Cortex of kidney (tissue), 1 donor: ENCODE measurements at places on chromosomes 5 and 9.

DNA sequence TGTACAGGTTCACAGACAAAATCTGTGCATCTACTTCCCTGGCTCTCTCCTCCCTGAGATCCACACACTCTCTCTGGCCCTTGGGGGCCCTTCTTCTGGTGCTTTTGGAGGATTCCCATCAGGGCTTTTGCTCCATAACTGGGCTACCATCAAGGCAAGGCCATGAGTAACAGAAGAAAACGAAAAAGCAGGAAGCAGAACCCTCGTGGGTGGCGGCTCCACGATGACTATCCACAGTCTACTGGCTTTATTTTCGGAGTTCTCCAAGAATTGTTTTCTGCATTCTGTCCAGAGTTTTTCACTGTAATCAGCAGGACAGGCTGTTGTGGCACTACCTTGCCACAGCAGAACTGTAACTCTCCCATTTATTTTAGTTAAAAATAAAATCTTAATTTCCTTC is 19.9 kb downstream of the PNPLA7 start:
- DNase-seq = no peak

GRCh38 chr5:127571314-127572131 is 54.1 kb downstream of the PRRC1 start:
- DNase-seq = no peak

DNA sequence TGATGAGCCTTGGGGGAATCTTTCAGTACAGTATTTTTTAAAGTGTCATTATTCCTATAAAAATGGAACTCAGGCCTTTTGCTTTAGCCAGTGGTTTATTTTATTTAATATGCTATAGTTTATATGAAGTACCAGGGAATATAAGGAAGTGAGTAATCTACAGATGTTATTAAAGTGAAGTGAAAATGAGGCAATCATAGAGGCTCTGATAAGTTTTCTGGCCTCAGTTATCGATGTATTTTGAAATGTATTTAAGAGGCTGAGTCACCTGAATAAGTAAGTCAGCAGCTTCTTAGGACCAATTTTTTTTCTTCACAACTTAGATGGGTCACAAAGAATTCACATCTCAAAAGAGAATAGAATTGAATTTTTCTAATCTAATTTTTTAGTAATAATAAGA is 829.0 kb downstream of the DNAH5 start:
- no peak for DNase-seq

GRCh38 chr5:177310332-177310731 is 1.4 kb downstream of the MXD3 start:
- DNase-seq = no peak

DNA sequence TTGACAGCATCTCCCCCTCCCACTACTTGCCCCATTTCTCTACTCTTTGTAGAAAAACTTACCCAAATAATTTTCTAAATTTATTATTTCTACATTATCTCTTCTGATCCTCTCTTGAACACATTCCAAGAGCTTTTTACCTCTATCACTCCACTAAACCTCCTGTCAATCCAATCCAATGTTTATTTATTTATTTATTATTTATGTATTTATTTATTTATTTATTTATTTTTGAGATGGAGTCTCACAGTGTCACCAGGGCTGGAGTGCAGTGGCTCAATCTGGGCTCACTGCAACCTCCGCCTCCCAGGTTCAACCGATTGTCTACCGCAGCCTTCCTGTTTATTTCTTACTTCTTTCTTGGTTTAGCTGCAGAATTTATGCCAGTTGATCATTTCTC is 178.5 kb upstream of the GAS1 start:
- DNase-seq = no peak

GRCh38 chr5:18662231-18662630 is 1028.0 kb downstream of the TAF11L14 start:
- DNase-seq = no peak

- DNase-seq = no peak
Observed at GRCh38 chr5:137837491-137838394, 29.9 kb upstream of the MYOT start.

- DNase-seq = no peak
Observed at GRCh38 chr9:126563556-126563955, 50.2 kb upstream of the LMX1B start.

DNA sequence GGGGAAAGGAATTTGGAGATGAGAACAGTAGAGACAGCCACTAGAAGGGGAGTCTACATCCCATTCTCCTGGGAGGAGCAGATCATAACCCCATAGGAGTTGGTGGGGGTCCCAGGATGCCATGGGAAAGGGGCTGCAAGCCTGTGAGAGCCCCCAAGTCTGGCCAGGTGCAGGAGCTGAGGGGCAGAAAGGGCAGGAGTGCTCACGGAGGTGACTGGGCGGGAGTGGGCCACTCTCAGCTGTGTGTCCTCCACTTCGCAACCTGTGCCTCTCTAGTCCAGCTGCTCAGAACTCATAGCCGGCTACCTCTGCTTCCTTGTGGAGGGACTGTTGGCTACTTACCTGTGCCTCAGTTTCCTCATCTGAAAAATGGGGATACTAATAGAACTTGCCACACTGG is 263.9 kb downstream of the FSTL4 start:
- no peak for DNase-seq
